ENCODE measurements at places on chromosomes 3 and 15. TPM values are rescaled to one million over a fixed set of nuclear protein-coding genes. Genes with fewer than 3 reads are reported as not detected.

GRCh38 chr3:194475978-194476377 lies 10.8 kb downstream of the ATP13A3 start:
- H3K27ac ChIP-seq: no peak overlapping the region
- no peak overlapping the region for H3K4me3 ChIP-seq
- no peak for DNase-seq
- peaks cover 4% of the 10 kb centered on the region for H3K36me3 ChIP-seq
- H3K4me1 ChIP-seq: peaks cover 8% of the 10 kb centered on the region

- no peak overlapping the region for H3K4me3 ChIP-seq
- no peaks in the 10 kb centered on the region for H3K4me1 ChIP-seq
- H3K36me3 ChIP-seq: no peaks in the 10 kb centered on the region
- no peak overlapping the region for H3K27ac ChIP-seq
These were observed 179.2 kb downstream of the KCNAB1 start for GRCh38 chr3:156299569-156299968.

DNA sequence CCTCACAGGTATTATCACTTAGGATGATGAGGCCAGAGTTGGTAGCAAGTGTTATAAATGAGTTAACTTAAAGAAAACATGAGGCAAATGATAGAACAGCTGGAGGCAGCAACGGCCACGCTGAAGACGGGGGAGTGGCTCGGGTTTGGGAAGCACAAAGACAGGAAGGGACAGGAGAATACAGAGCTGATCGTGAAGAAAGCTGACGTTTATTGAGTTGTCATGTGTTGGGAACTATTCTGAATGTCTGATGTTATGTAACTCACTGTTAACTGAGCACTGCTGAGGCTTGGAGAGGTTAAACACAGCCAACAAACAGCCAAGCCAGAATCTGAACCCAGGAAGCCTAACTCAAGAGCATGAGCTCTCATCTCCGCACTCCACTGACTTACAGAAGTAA lies 42.3 kb downstream of the FGD5 start:
- no peak overlapping the region for H3K27ac ChIP-seq
- H3K36me3 ChIP-seq: no peaks in the 10 kb centered on the region
- DNase-seq: no peak
- H3K27me3 ChIP-seq: no peaks in the 10 kb centered on the region
- H3K4me3 ChIP-seq: no peak overlapping the region

The MYO1E gene
- 15.3 TPM for total RNA-seq

DNA sequence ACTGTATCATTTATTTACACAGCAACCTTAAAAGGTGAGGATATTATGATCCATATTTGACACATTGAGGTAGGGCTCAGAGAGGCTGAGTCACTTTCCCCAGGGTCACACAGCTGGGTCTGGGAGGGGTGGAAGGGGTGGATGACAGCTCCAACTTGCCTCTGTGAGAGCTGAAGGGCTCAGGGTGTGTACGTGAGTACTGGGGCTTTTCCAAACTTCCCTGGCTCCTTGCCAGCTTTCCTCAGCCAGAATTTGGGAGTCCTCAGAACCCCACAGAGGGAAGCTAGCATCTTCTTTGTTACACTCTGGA lies 58.3 kb upstream of the SLC6A11 start:
- no peaks in the 10 kb centered on the region for H3K4me1 ChIP-seq
- H3K36me3 ChIP-seq: no peaks in the 10 kb centered on the region
- DNase-seq: no peak
- H3K27ac ChIP-seq: no peak overlapping the region
- no peaks in the 10 kb centered on the region for H3K27me3 ChIP-seq

GRCh38 chr15:27042646-27043045 lies 71.7 kb downstream of the GABRG3 start:
- no peak overlapping the region for H3K27ac ChIP-seq
- no peak for DNase-seq
- H3K36me3 ChIP-seq: no peaks in the 10 kb centered on the region
- no peaks in the 10 kb centered on the region for H3K4me1 ChIP-seq

- H3K4me1 ChIP-seq: no peaks in the 10 kb centered on the region
- no peak overlapping the region for H3K4me3 ChIP-seq
- no peak for DNase-seq
These were observed 229.9 kb downstream of the NR2F2 start for GRCh38 chr15:96560246-96560895.

Measured in CD8-positive, alpha-beta memory T cell (primary cell).